Effector memory CD4-positive, alpha-beta T cell (primary cell): ENCODE measurements at places on chromosomes 13 and 19.

- no peaks in the 10 kb centered on the region for H3K4me1 ChIP-seq
- no peak overlapping the region for H3K27ac ChIP-seq
- H3K36me3 ChIP-seq: no peaks in the 10 kb centered on the region
- no peaks in the 10 kb centered on the region for H3K27me3 ChIP-seq
- H3K4me3 ChIP-seq: no peak overlapping the region
These were observed 14.2 kb upstream of the ZFP30 start for GRCh38 chr19:37669450-37669914.

- no peaks in the 10 kb centered on the region for H3K27me3 ChIP-seq
- DNase-seq: no peak
- H3K4me3 ChIP-seq: no peak overlapping the region
- H3K27ac ChIP-seq: no peak overlapping the region
- H3K4me1 ChIP-seq: no peaks in the 10 kb centered on the region
These were observed 550.8 kb upstream of the SLITRK1 start for GRCh38 chr13:84433024-84433423.

GRCh38 chr19:22261596-22261995, 24.6 kb upstream of the ZNF729 start:
- DNase-seq: no peak
- H3K36me3 ChIP-seq: no peaks in the 10 kb centered on the region
- no peaks in the 10 kb centered on the region for H3K27me3 ChIP-seq
- no peak overlapping the region for H3K27ac ChIP-seq
- no peak overlapping the region for H3K4me3 ChIP-seq
- no peaks in the 10 kb centered on the region for H3K4me1 ChIP-seq

- no peak overlapping the region for H3K4me3 ChIP-seq
- DNase-seq: no peak
- peaks cover 61% of the 10 kb centered on the region for H3K36me3 ChIP-seq
- H3K27me3 ChIP-seq: no peaks in the 10 kb centered on the region
These were observed 17.6 kb downstream of the CLPTM1 start for GRCh38 chr19:44972802-44973201.

DNA sequence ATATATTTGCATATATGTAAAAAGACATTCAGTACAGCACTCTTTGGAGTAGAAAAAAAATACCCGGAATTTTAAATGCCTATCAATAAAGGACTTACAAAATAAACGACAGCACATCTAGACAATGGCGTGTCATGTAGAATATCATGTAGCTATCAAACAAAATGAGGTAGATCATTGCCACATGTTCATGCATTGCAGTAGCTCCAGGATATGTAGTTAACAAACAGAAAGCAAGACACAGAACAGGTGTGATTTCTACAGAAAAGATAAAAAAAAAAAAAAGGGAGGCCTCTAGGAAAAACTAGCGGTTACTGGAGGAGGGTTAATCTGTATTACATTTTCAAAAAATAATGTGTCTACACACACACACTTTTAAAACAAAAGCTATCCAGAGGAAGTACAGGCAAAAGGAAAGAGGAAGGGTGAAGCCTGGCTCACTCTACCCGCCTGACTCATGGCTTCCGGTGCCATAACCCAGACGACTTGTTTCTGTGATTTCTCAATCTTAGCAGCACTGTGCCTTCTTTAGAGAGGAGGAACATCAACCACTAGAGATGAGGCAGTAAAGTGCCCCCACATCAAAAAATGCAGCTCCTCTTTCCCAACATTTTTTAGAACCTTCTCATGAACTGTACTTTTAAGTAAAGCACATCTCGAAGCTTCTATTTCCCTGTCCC, 6.9 kb downstream of the KCTD12 start:
- H3K36me3 ChIP-seq: no peaks in the 10 kb centered on the region
- H3K4me1 ChIP-seq: peaks cover 11% of the 10 kb centered on the region
- H3K27ac ChIP-seq: peak overlapping the region; percentile 18
- no peak overlapping the region for H3K4me3 ChIP-seq

DNA sequence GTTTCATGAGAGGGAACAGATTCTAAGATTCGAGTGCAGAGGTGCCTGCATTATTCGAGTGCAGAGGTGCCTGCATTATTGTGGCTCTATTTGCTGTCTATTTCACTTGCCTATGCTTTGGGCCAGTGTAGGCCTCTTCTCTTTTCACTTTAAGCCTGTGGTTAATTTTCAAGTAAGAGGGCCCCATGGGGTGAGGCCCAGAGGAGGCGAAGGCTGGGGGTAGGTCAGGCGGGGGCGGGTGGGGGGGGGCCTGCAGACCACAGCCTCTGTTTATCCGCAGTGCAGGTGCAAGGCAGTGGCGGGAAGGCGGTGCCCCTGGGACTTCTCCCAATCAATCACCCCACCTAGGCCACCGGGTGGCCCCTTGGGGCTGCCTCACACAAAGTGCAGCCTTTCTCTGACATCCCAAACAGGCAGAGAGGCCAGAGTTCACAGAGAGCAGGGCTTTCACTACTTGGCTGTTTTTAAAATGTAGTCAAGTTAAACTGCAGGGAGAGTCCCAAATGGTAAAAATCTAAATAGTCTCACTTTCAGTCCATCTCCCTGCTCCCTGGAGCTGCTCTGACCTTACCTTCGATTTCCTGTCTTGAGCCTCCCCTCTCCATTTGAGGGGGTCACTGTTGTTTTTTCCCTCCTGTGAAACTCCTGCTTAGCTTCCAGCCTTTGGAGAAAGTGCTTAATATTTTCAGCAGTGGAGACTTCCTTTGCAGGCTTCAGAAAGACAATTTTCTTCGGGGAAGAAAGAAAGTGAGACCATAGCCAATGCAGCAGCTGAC, 249.0 kb downstream of the DLEU7 start:
- H3K27ac ChIP-seq: no peak overlapping the region
- no peaks in the 10 kb centered on the region for H3K27me3 ChIP-seq
- peaks cover 11% of the 10 kb centered on the region for H3K4me1 ChIP-seq
- H3K36me3 ChIP-seq: no peaks in the 10 kb centered on the region
- no peak overlapping the region for H3K4me3 ChIP-seq

- peaks cover 36% of the 10 kb centered on the region for H3K27me3 ChIP-seq
- no peaks in the 10 kb centered on the region for H3K36me3 ChIP-seq
These were observed at the start of gene NPHS1 for GRCh38 chr19:35852029-35852780. Gene NPHS1 (minus strand): TSS chr19:35852504. CDS start chr19:35851837, 667 bp downstream.

- H3K4me3 ChIP-seq: no peak within 1 kb of the TSS
- H3K36me3 ChIP-seq: no peaks in the 10 kb centered on the region
- DNase-seq: no peak
- peaks cover 3% of the 10 kb centered on the region for H3K27me3 ChIP-seq
- no peak within 1 kb of the TSS for H3K27ac ChIP-seq
- peaks cover 4% of the 10 kb centered on the region for H3K4me1 ChIP-seq
These were observed at the start of gene RETN for GRCh38 chr19:7668842-7669241. Gene RETN (plus strand): TSS chr19:7669049. CDS start chr19:7669327, 278 bp downstream.

DNA sequence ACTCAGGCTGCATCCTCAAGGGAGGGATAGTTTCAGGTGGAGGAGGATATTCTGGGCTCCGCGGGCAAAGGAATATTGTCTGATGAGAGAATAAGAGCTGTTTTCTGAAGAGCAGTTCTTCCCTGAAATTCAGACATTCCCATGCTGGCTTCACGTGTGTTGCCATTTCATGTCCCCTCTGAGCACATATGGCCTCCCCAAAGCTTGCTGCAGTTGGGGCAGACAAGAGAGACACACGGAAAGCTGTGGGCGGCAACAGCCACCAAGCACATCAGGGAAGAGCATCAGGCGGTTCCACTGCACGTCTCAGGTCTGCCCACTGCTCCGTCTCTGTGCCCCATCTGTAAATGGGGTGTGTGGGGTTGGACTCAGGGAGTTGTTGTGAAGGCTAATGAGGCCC, 247.5 kb upstream of the TSHZ3 start:
- no peak overlapping the region for H3K4me3 ChIP-seq
- no peak for DNase-seq
- no peak overlapping the region for H3K27ac ChIP-seq

- no peaks in the 10 kb centered on the region for H3K36me3 ChIP-seq
- H3K4me3 ChIP-seq: no peak overlapping the region
- H3K27me3 ChIP-seq: no peaks in the 10 kb centered on the region
- H3K4me1 ChIP-seq: no peaks in the 10 kb centered on the region
- no peak overlapping the region for H3K27ac ChIP-seq
These were observed 207.2 kb downstream of the SPRY2 start for GRCh38 chr13:80133631-80134261.

GRCh38 chr13:88000239-88000638, 329.1 kb downstream of the SLITRK5 start:
- no peak overlapping the region for H3K4me3 ChIP-seq
- no peaks in the 10 kb centered on the region for H3K27me3 ChIP-seq
- H3K4me1 ChIP-seq: no peaks in the 10 kb centered on the region
- H3K27ac ChIP-seq: no peak overlapping the region

GRCh38 chr19:40612831-40613689, 11.9 kb downstream of the LTBP4 start:
- no peaks in the 10 kb centered on the region for H3K27me3 ChIP-seq
- H3K27ac ChIP-seq: peak overlapping the region; percentile 67
- no peaks in the 10 kb centered on the region for H3K36me3 ChIP-seq
- peak overlapping the region; percentile 72 for H3K4me3 ChIP-seq
- H3K4me1 ChIP-seq: peaks cover 48% of the 10 kb centered on the region

DNA sequence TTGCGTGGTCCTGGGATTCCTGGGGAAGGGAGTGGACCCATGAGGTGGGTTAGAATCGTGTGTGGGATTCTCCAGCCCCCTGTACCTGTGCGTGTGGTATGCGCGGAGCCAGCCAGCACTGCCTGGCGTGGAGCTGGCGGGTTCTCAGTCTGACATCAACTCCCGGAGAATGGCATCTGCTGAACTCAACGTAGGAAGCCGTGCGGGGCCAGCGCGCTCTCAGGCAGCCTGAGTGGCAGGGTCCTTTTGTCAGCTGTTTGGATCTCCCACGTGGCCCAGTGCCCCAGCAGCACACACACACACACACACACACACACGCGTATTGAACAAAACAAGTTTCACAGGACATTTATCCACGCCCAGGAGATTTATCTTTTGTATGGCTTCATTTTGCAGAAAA, 28.1 kb downstream of the ATP4B start:
- no peak for DNase-seq
- no peaks in the 10 kb centered on the region for H3K4me1 ChIP-seq
- no peak overlapping the region for H3K4me3 ChIP-seq
- H3K36me3 ChIP-seq: peaks cover 32% of the 10 kb centered on the region
- H3K27ac ChIP-seq: no peak overlapping the region

- no peak overlapping the region for H3K27ac ChIP-seq
- no peak overlapping the region for H3K4me3 ChIP-seq
- no peaks in the 10 kb centered on the region for H3K36me3 ChIP-seq
- no peaks in the 10 kb centered on the region for H3K4me1 ChIP-seq
- peaks cover 3% of the 10 kb centered on the region for H3K27me3 ChIP-seq
These were observed 14.7 kb upstream of the PDCD5 start for GRCh38 chr19:32566246-32566830.

GRCh38 chr13:104976986-104977385, 1558.5 kb downstream of the EFNB2 start:
- no peak overlapping the region for H3K27ac ChIP-seq
- no peaks in the 10 kb centered on the region for H3K36me3 ChIP-seq
- H3K4me3 ChIP-seq: no peak overlapping the region

DNA sequence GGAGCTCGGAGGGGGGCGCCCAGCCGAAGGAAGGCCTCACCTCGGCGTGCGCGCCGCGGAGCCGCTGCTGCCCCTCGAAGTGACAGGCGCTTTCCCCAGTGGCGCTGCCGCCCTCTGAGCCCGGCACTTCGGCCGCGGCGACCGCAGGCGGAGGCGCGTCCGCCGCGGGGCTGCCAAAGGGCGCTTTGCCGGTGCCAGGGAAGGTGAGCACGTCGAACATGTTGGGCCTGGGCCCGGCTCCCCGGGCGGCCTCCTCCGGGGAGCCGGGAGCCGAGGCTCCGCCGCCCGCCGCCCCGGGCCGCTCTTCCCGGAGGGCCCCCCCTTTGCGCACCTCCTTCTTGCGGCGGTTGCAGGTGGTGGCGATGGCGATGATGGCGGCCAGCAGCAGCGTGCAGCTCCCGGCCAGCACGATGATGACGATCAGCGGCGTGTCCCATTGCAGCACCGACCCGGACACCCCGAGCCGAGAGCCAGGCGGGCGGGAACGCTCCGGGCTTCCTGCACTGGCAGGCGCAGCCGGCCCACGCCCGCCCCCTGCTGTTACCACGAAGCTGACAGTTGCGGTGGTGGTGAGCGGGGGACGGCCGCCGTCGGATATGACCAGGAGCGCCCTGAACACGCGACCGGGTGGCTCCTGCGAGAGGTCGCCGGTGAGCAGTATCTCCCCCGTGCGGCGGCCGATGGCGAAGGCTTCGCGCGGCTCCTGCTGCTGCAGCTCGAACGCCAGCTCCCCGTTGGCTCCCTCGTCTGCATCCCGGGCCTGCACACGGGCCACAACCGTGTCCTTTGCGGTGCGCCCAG, 2.5 kb downstream of the PCDH8 start:
- H3K27ac ChIP-seq: no peak overlapping the region
- H3K36me3 ChIP-seq: no peaks in the 10 kb centered on the region
- no peak overlapping the region for H3K4me3 ChIP-seq
- H3K4me1 ChIP-seq: peaks cover 4% of the 10 kb centered on the region

DNA sequence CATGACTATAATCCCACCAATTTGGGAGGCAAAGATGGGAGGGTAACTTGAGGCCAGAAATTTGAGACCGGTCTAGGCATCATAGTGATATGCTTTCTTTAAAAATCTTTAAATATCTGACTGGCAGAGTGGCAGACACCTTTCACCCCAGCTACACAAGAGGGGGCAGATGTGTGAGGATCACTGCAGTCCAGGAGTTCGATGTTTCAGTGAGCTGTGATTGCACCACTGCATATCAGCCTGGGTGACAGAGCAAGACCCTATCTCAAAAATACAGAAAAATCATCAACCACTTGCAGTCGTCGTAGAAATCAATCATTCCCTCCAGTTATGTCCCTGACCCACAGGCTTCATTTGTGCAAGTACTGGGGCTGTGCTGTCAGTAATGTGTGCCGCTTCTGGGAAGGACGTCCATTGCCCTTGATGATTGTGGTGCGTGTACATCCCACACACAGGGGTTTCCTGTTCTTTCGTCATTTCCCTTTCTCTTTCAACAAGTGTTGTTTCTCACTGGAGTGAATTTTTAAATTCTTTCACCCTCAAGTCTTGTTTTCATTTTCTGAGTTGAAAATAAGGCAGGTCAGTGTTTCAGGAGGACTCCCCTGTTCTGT, 1.4 kb downstream of the LGALS14 start:
- no peaks in the 10 kb centered on the region for H3K36me3 ChIP-seq
- H3K27ac ChIP-seq: no peak overlapping the region
- no peaks in the 10 kb centered on the region for H3K27me3 ChIP-seq
- DNase-seq: no peak
- H3K4me3 ChIP-seq: no peak overlapping the region
- H3K4me1 ChIP-seq: peaks cover 13% of the 10 kb centered on the region
